ENCODE measurements at places on chromosomes 11 and 22. TPM values are rescaled to one million over a fixed set of nuclear protein-coding genes. Genes with fewer than 3 reads are reported as not detected.

APOL4 gene
- 0.82 TPM for total RNA-seq

C11orf86 gene
- total RNA-seq: not detected

MORC2 gene
- total RNA-seq: 35.0 TPM

PLAAT4 gene
- total RNA-seq: not detected

SCGB1D2 gene
- total RNA-seq: not detected

ANGPTL5 gene
- total RNA-seq: not detected

TRIM3 gene
- total RNA-seq: 16.1 TPM

HTATIP2 gene
- total RNA-seq: 25.3 TPM

CACNA1I gene
- 0.22 TPM for total RNA-seq

SERPIND1 gene
- not detected for total RNA-seq

PLXNB2 gene
- total RNA-seq: 32.4 TPM

ZNF70 gene
- 4.6 TPM for total RNA-seq

PIK3IP1 gene
- 4.7 TPM for total RNA-seq

SMIM35 gene
- total RNA-seq: not detected

MRGPRX4 gene
- not detected for total RNA-seq

MMP7 gene
- not detected for total RNA-seq

POU2AF2 gene
- total RNA-seq: not detected

MPZL3 gene
- 1.1 TPM for total RNA-seq

PANX3 gene
- total RNA-seq: not detected

NELL1 gene
- total RNA-seq: 0.15 TPM

RAB38 gene
- 10.1 TPM for total RNA-seq

FEN1 gene
- total RNA-seq: 68.9 TPM

PDE3B gene
- 14.3 TPM for total RNA-seq

CSTF3 gene
- 76.6 TPM for total RNA-seq

MACROD1 gene
- 11.9 TPM for total RNA-seq

TSKU gene
- 22.8 TPM for total RNA-seq

OR8A1 gene
- total RNA-seq: not detected

KCNJ1 gene
- 0.41 TPM for total RNA-seq

PGAP2 gene
- 37.4 TPM for total RNA-seq

MS4A7 gene
- not detected for total RNA-seq

SLC22A12 gene
- not detected for total RNA-seq

HEPHL1 gene
- not detected for total RNA-seq

HEPN1 gene
- total RNA-seq: not detected

PAMR1 gene
- total RNA-seq: 285 TPM

OR4D11 gene
- not detected for total RNA-seq

CSNK2A3 gene
- total RNA-seq: 1.7 TPM

THOC5 gene
- total RNA-seq: 42.9 TPM

HTR3B gene
- total RNA-seq: not detected

RAB3IL1 gene
- total RNA-seq: 1.4 TPM

BTG4 gene
- total RNA-seq: not detected

TLCD5 gene
- total RNA-seq: 25.1 TPM

NTM gene
- 4.3 TPM for total RNA-seq

SLCO2B1 gene
- 0.12 TPM for total RNA-seq

RIMBP3C gene
- 1.2 TPM for total RNA-seq

P2RY2 gene
- total RNA-seq: 0.45 TPM

MCM5 gene
- total RNA-seq: 131 TPM

ZC3H12C gene
- total RNA-seq: 31.8 TPM

CNTN5 gene
- total RNA-seq: 0.19 TPM

TTLL1 gene
- 9.4 TPM for total RNA-seq

OR2D2 gene
- not detected for total RNA-seq

MRGPRE gene
- not detected for total RNA-seq

CYTH4 gene
- not detected for total RNA-seq

IGLL5 gene
- not detected for total RNA-seq

F2 gene
- total RNA-seq: 0.06 TPM

RTN4R gene
- total RNA-seq: 20.9 TPM

ARFIP2 gene
- 40.2 TPM for total RNA-seq

P2RX6 gene
- total RNA-seq: 0.36 TPM

SHISA8 gene
- total RNA-seq: not detected

TEX12 gene
- total RNA-seq: 0.51 TPM

SERHL2 gene
- not detected for total RNA-seq
